ENCODE measurements at places on chromosomes 2 and 18.

DNA sequence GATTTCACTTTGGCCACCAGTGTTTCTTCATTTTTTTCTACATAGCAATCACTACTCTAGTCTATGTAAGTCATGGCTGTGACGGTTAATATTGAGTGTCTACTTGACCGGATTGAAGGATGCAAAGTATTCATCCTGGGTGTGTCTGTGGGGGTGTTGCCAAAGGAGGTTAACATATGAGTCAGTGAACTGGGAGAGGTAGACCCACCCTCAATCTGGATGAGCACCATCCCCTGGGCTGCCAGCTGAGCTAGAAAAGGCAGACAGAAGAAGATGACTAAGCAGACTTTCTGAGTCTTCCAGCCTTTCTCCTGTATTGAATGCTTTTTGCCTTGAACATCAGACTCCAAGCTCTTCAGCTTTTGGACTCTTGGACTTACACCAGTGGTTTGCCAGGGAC lies 265.0 kb upstream of the SLC8A1 start:
- DNase-seq, result no peak

GRCh38 chr2:48043746-48044145 lies 137.4 kb upstream of the FBXO11 start:
- DNase-seq, result no peak

- no peak for DNase-seq
Observed at GRCh38 chr2:115129536-115129935, 687.1 kb downstream of the DPP10 start.

GRCh38 chr2:232327105-232328031 lies 51.2 kb upstream of the ALPP start:
- DNase-seq, result peak; percentile 71

- no peak for DNase-seq
Observed at GRCh38 chr18:76905821-76906220, 83.5 kb downstream of the ZNF236 start.

DNA sequence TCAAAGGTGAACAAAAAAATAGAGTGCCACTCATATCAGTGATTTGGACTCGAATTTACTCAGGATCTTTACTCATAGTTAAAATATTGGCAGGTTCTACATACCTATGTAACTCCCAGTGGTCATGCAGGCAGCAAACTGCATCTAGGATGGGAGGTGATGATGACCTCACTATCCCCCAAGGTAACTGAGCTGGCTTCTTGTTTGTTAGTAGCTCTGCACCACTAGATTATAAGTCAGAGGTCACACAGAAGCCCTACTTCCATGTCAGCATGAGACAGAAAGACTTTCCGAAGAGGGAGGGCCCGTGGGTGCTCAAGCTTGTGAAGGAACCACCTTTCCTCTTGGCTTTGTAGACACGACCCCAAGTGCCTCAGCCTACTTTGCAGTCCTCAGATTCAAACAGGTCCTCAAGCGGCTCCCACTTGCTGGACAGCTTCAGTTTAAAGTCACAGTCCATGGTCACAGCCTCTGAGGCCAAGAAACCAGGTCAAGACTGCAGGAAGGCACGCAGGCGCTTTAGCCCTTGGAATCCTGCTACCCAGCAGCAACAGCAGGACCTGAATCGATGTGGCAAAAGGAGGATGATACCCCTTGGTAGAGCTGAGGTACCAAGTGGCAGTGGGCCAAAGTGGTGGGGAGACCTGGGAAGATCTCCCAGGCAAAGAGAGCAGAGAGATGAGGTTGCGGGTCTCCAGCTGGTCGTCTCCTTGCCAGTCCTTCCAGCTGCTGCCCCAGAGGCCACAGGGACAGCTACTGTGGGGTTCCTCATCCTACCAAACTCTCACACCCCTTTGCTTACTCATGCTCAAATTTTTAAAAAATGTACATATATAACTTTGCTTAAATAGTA lies 4.3 kb downstream of the NTSR2 start:
- no peak for DNase-seq

DNA sequence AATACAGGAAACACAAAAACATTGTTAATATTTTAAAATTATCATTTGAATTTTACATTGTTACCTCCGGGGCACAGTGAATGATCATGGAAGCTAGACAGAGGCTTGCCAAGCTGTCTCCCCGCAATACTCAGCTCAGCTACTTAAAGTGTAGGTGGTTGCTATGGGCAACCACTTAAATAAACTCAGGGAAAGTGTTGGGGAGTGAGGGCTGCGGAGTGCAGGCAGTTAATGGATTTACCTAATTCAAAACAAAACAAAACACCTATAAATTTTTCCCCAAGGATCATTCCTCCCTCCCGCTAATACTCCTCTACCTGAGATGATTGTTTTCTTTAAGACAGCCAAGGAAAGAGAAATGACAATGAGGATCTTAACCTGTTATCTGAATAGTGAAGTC lies 349.5 kb downstream of the TGIF1 start:
- DNase-seq, result peak; percentile 65

DNA sequence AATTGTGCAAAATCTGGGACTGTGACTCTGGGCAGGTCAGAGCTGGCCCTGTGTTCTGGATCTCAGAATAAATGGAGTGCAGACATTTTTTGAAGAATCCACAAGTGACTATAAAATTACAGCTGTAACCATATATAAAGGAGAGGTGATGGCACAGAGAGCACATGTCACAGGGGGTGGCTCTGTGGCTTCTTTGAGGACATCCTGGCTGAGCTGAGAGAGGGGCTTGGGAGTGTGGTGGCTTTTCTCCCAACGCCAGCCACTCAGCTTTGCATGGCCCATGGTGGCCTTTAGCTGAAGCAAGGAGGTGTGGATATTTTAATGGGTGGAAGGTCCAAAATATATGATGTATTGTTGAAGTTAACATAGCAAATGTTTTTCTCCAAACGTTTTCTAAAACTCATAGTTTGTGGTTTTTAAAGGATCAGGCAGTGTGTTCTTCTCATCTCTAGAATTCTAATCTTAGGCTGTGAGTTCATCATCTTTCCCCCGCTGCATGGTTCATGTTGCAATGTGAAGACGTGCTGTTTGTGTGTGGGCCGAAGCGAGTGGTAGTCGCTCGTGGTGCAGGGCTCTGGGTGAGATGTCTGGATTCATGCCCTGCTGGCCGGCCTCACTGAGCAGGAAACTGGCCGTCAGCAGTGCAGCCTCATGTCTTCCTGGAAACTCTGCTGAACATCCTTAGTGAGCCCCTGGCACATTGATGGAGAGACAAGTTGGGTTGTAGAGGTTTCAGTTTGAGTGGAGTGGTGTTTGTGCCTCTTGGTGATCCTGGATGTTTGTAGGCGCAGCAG lies 109.9 kb downstream of the ZNF236 start:
- no peak for DNase-seq

- peak; percentile 58 for DNase-seq
Observed at GRCh38 chr2:207530160-207531031, 634 bp downstream of the CREB1 start.

DNA sequence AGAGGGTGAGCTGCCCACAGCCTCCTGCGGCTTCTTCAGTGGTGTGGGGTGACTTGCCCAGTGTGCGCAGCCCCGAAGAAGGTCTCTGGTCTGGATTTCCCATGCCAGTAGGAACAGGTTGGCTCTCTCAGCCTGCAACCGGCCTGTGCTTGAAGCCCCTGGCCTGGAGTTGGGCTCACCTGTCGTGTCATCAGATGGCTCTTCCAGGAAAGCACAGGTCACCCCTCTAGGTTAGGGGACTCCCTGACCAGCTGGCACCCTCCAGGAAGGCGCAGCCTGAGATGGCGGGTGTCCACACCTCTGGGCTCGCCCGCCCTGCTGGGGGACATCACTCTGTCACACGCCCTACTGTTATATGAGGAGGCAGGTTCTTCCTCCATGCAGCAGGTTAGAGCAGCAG lies 179.8 kb downstream of the SEPTIN10 start:
- DNase-seq, result no peak

DNA sequence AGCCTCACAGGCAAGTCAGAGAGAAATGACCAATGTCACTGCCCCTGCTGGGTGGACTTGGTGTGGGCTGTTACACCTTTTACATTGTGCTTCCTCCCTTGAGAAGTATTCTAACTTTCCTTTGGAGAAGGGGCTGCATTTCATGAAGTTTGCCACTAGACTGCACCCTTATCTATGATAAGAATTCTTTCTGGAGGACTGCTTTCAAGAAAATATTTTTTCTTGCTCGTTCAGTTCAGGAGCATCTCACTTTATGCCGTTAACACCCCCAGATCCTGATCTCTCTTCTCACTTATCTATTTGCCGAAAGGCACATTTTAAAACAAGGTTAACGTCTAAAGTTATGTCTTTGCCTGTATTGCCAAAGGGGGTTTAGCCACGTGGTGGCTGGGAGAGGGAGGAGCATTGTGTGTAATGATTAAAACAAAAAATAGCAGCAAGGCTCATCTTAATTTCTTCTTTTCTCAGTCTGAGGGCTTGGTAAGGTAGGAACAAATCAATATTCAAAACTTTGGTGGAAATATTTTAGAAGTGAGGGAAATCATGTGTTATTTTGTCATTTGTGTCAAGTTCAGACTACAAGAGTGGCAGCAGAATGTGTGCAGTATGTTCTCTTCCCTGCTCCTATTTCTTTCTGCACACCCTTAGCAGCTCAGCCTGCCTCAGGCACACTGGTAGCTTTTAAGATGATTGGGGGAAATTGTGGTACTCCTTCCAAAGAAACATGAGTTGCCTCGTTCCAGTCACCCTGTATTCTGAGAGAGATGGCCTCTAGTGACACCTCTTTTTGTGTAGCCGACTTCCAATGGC lies 1.6 kb upstream of the IGFBP5 start:
- peak; percentile 57 for DNase-seq

- DNase-seq, result no peak
Observed at GRCh38 chr2:110780461-110780860, 48.1 kb downstream of the ACOXL start.

DNA sequence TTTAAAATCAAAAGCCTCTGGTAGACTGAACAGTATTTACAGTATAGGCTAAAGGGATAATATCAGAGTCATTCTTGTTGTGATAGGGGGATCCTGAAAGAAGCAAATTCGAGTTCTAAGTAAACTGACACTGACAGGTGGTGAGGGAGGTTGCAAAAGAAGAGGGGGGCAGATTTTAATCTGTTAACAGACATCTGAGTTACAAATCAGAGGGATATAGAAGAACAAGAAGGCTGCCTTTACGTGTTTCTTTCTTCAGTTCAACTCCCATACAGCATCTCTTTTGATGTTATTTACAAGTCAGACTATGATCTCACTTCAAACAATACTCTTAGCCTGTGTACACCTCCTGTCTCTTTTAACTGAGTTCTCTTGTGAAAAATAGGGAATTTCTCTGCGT lies 16.3 kb upstream of the ITGA4 start:
- no peak for DNase-seq

DNA sequence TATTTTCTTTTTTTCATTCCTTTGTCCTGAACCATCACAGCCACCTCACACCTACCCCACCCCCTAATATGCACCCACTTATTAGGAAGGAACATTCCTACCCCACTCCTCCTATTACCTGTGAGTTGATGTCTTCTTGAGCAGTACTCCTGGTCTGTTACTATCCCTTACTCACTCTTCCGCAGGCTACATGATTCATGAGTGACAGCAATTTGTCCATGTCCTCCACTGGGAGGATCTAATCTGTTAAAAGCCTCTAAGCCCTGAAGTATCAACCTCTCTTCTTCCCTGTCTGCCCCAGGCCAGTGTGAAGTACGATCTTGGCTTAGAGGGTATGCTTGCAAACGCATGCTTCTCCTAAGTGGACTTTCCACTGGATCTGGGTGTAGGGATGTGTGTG lies 75.6 kb upstream of the RFX8 start:
- DNase-seq, result no peak

DNA sequence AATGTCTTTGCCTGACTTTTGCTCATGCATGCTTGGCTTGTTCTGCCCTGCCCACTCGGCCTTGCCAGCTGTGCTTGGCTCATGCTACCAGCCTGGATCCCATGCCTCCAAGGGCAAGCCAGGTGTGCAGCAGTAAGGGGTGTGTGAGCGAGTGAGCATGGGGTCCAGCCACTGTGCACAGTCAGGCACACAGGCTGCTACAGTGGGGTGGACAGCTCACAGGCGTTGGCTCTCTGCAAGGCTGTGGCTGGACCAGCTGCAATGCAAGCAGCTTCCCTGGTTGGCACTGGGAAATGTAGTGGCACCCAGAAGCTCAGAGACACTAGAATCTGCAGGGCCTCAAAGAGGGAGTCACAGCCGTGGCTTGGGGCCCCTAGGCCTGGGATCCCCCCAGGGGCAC lies 529.7 kb downstream of the DSC3 start:
- DNase-seq, result no peak

DNA sequence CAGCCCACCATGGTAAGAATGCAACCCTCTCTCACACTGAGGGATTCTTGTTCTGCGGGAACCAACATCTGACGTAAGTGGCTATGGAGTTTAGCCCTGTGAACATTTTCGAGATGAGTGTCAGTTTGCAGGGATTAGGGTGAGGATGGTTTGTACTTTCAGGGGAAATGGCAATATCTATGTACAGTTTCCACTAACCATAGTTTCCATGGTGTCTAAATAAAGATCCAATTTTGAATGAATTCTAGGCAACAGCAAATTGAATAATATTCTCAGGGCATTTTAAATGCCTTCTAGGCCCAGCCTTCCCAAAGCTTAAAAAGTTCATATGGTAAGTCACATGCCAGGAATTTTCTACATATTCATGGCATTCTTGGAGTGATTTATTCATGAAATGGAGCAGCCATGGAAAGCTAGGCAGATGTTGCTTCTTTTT lies 105.4 kb upstream of the MMADHC start:
- DNase-seq, result no peak

- DNase-seq, result no peak
Observed at GRCh38 chr2:85655961-85656417, 12.0 kb downstream of the SFTPB start.

DNA sequence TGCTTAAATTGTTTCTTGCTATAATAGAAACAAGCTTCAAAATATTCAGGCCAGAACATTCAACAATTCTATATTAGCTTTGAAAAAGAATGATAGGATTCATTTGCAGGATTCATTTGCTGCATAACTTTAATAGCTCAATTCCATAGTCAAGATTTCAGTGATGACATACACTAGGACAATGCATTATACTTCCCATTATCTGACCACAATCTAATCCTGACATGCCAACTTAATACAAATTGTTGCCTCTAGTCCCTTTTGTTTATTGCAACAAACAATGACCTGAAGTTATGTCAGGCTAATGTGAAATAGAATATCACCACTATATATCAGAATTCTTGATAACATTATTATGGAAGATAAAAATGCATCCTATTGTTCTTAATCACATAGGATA lies 169.4 kb downstream of the DNAH7 start:
- no peak for DNase-seq

GRCh38 chr18:40849886-40850285 lies 1105.1 kb upstream of the PIK3C3 start:
- DNase-seq, result no peak

DNA sequence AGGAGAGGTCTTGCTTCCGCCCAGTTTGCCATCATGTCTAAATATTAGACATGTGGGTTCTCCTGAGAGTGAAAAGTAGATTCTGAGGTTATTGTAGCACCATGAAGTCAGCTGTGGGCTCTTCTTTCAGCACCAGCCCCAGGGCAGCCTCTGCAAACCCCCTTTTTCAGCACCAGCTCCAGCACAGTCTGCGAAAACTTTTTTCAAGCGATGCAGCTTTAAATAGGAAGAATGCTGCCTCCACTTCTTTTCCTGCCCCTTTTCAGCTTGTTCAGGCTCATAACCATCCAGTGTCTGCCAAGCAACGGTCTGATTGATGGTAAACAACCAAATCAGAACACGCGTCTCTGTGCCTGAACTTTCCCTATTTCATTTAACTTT lies at the start of gene COL5A2:
COL5A2 (minus strand) TSS at position 192 of the 381 bp plus-strand sequence; CDS start at position 35, 157 bp downstream.
- DNase-seq, result no peak

GRCh38 chr2:176187200-176187898 lies 1.1 kb upstream of the HOXD1 start:
- peak; percentile 44 for DNase-seq

GRCh38 chr2:15850534-15850933 lies 89.8 kb upstream of the MYCN start:
- DNase-seq, result no peak
